Left ventricle myocardium superior (tissue), 1 donor: ENCODE measurements at places on chromosomes 7 and 10. TPM values are rescaled to one million over a fixed set of nuclear protein-coding genes. Genes with fewer than 3 reads are reported as not detected.

Gene PCLO
- total RNA-seq: 2.9 TPM

Gene CDK5
- 8.1 TPM for total RNA-seq

Gene ZNF117
- total RNA-seq: 2.8 TPM

Gene ADRB1
- 77.8 TPM for total RNA-seq

Gene GIMAP1
- total RNA-seq: 6.7 TPM

Gene SPDYE8
- total RNA-seq: not detected

Gene NUPR2
- total RNA-seq: not detected

Gene CDNF
- total RNA-seq: 2.0 TPM

Gene TPK1
- 4.9 TPM for total RNA-seq

Gene CYP2C19
- not detected for total RNA-seq

Gene LIPM
- total RNA-seq: not detected

Gene GPR146
- total RNA-seq: 41.5 TPM

Gene ADAM12
- 0.35 TPM for total RNA-seq

Gene MKI67
- 1.3 TPM for total RNA-seq

Gene FZD8
- total RNA-seq: 8.2 TPM
